Left cardiac atrium (tissue), 4 donors: ENCODE measurements at places on chromosomes 13 and 19. TPM values are rescaled to one million over a fixed set of nuclear protein-coding genes. Genes with fewer than 3 reads are reported as not detected.
A peak's percentile ranks its signal among the peaks of the same experiment; 100 is the strongest.

Gene SLC10A2
- total RNA-seq, result not detected

Gene ZNF681
- total RNA-seq, result 0.85 TPM

Gene TGFBR3L
- 9.7 TPM for total RNA-seq

Gene METTL21C
- total RNA-seq, result not detected

Gene KIR2DL4
- total RNA-seq, result not detected

Gene JOSD2
- 36.7 TPM for total RNA-seq

Gene JAK3
- total RNA-seq, result 7.0 TPM

Gene CAPN12
- 0.77 TPM for total RNA-seq

DNA sequence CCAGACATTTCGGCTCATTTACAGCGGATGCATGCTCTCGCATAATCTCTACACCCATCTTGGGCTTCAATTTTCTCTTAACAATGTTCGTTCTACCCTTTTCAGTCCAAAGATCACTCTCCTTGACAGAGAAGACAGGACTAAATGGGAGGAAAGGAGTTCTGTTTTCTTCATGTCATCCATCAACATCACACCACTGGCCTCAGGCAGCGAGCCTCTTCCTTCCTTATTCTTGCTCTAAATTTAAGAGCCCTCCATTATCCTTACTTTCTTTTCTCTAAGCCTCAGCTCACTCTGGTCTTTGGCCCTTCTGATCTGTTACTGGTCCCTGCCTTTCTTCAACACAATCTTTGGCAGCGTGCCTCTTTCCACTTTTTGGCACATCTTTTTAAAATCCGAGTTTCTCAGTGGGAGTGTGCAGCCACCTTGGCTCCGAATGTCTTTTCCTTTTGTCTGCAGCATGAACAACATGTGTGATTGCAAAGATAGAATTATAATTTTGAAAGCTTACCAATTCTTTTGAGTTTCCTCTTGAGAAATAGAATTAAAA is 98.7 kb downstream of the FAM216B start:
- no peak for DNase-seq

GRCh38 chr19:48237057-48237456 is 18.7 kb downstream of the CARD8 start:
- no peak for DNase-seq

DNA sequence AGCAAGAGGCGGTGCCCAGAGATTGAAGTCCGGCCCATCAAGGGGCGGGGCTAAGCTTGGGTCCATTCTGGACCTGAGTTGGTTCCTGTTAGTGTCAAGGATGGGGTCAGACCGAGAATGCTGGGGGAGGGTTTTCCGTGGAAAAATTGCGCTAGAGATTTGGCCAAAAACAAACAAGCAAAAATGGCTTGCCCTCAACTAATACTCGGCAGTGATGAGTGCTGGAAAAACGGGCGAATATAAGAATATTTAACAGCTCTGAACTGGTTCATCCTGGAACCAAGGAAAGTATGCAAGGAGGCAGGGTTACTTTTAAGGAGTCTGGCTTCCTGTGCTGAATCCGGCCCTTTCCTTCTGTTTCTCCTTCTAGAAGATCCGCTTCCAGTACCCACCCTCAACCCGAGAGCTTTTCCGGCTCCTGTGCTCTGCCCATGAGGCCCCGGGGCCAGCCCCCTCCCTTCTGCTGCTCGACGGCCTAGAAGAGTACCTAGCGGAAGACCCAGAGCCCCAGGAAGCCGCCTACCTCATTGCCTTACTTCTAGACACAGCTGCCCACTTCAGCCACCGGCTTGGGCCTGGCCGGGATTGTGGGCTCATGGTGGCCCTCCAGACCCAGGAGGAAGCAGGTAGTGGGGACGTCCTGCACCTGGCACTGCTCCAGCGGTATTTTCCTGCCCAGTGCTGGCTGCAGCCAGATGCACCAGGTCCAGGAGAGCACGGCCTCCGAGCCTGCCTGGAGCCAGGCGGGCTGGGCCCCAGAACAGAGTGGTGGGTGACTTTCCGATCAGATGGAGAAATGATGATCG is 880 bp downstream of the SWSAP1 start:
- DNase-seq, result peak; percentile 68

GRCh38 chr19:55158848-55159749 is 1.6 kb upstream of the TNNI3 start:
- DNase-seq, result peak; percentile 83

- no peak for DNase-seq
These were observed 1058.9 kb downstream of the UQCRFS1 start for GRCh38 chr19:28154077-28154476.

DNA sequence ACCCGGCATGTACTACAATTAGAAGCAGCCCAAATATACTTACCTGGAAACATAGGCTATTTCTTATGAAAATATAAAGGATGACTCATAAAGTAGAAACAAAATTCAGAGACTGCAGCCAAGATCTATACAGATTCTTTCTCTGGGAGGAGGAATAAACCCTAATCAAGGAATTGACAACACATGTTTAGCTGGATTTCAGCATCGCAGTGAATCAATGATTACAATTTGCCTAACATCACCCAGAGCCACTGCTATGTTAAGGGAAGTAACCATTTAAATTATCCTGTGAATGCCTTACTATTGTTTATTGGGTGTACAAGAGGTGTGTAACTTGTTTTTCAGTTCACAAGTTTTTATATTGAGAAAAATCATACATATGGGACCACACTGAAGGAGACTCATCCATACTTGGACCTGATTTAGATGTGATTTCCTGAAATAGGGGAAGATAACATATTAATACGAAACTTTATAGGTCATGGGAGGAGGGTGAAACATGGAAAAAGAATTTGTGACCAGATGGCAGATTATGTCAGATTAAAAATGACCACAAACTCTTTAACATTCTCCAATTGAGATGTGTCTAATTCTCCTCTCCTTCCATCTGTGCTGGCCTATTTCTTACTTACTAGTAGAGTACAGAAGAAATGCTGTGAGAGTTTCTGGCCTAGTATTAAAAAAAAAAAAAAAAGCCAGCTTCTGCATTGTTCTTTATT is 1168.4 kb downstream of the SLITRK1 start:
- no peak for DNase-seq

DNA sequence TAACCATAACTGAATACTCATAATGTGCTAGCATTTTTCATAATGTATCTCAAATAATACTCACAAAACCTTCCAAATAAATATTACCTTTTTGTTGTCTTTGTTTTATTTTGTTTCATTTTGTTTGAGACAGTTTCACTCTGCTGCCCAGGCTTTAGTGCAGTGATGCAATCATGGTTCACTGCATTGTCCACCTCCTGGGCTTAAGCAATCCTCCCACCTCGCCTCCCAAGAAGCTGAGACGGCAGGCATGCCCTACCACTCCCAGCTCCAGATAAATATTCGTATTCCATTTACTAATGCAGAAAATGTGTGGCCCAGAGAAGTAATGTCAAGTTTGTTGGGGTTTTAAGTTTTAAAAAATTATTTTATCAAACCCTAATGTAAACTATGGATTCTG is 739.1 kb downstream of the GPC5 start:
- no peak for DNase-seq

GRCh38 chr13:44340508-44340907 is 33.1 kb upstream of the SERP2 start:
- no peak for DNase-seq

DNA sequence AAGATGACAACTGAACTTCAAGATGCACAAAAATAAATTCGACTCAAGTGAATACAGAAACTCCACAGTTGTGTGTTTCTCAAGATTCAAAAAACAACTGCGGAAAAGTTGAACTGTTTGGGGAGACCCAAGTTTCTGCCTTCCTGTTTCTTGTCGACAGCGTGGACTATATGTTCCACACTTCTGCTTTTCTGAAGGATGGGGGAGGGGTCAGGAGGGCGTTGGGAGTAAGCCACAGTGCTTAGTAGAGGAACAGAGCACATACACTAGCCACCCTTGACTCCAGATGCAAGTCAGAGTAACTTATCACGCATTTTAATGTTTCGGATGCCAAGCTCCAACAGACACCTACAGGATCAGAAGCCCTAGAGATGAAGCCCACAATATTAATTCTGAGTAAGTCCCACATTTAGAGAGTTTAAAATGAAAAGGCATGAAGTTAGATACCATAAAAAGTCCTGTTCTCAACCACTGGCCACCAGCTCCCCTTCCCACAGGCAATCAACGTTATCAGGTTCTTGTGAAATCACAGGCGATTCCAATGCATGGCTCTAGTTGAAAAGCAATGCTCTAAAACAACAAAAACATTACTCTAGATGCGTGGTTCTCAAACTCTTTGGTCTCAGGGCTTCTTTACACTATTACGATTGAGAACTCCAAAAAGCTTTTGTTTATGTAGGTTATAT is 4.2 kb downstream of the TUBGCP3 start:
- DNase-seq, result no peak

- no peak for DNase-seq
These were observed 482 bp downstream of the ARHGAP45 start for GRCh38 chr19:1067341-1067957.

GRCh38 chr19:33376423-33376822 is 2.9 kb downstream of the CEBPG start:
- peak; percentile 92 for DNase-seq

DNA sequence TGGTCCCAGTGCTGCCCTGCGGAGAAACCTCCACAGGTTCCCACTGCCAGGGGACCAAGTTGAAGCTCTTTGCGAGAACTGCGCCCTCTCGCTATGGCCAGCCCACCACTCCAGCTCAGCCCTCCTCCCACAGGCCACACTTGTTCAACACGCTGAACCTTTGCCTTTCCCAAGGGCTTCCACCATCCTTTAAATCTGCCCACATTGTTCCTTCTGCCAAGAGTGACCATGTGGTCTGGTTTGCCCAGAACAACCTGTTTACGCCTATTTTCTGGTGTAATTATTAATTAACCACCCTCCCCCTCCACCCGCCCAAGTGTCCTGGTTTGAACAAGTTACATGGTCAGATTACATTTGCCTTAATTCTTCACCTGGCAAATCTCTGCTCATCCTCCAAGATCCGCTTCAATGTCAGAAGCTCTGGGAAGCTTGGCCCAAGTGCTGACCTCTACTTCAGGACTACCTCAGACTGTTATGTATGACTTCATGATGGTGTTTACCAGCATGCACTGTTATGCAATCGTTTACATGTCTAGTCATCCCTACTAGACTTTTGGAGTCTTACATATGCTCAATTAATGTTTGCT is 12.0 kb upstream of the USP12 start:
- no peak for DNase-seq

GRCh38 chr13:114173745-114174144 is 5.3 kb upstream of the CFAP97D2 start:
- DNase-seq, result no peak

- DNase-seq, result no peak
These were observed 12.0 kb downstream of the KMT2B start for GRCh38 chr19:35729763-35730162.

- DNase-seq, result no peak
These were observed 2.5 kb downstream of the USP12 start for GRCh38 chr13:27168906-27169657.

- no peak for DNase-seq
These were observed 549.5 kb upstream of the ARGLU1 start for GRCh38 chr13:107117327-107118012.

- no peak for DNase-seq
These were observed 1.3 kb upstream of the PCDH9 start for GRCh38 chr13:67231289-67232000.

DNA sequence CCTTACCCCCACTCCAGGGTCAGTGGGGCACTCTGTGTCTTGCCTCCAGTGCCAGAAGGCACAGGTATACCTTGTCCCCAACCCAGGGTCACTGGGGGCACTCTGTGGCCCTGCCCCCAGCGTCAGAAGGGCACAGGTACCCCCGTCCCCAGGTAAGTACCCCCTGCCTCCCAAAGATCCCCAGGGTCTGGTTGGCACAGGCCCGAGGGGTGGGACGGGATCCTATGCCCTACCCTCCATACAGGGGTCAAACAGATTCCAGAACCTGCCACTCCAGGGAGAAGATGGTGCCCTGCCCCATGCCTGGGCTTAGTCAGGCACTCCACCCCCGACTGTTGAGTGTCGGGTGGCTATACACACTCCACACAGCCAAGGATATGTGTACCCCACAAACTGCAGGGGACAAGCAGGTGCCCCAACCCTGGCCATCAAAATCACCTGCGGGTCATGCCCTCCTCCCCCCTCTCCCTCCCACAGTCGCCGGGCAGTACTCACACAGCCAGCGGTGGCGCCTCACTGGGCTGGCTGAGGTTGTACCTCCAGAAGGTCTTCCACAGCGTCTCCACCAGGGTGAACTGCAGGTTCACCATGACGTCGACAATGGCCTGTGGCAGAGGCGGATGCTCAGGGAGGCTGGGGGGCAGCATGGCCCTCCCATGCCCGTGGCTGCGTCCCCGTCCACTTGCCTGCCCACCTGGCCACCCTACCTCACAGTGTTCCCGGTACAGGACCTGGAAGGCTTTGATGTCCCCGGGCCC is 13.8 kb downstream of the DCAF15 start:
- DNase-seq, result no peak

- DNase-seq, result no peak
These were observed 33.5 kb downstream of the FAM216B start for GRCh38 chr13:42814868-42815267.

GRCh38 chr13:43061496-43062280 is 38.3 kb downstream of the DNAJC15 start:
- no peak for DNase-seq

GRCh38 chr19:9531933-9532332 is 6.5 kb downstream of the ZNF426 start:
- DNase-seq, result no peak

DNA sequence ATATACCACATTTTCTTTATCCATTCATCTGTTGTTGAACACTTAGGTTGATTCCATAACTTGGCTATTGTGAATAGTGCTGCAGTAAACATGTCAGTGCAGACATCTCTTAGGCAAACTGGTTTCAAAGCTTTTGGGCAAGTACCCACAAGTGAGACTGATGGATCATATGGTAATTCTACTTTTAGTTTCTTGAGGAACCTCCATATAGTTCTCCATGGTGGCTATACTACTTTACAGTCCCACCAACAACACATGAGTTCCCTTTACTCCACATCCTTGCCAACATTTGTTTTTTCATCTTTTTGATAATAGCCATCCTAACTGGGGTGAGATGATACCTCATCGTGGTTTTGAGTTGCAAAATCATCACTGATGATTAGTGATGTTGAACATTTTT is 8.5 kb downstream of the CYSLTR2 start:
- no peak for DNase-seq

DNA sequence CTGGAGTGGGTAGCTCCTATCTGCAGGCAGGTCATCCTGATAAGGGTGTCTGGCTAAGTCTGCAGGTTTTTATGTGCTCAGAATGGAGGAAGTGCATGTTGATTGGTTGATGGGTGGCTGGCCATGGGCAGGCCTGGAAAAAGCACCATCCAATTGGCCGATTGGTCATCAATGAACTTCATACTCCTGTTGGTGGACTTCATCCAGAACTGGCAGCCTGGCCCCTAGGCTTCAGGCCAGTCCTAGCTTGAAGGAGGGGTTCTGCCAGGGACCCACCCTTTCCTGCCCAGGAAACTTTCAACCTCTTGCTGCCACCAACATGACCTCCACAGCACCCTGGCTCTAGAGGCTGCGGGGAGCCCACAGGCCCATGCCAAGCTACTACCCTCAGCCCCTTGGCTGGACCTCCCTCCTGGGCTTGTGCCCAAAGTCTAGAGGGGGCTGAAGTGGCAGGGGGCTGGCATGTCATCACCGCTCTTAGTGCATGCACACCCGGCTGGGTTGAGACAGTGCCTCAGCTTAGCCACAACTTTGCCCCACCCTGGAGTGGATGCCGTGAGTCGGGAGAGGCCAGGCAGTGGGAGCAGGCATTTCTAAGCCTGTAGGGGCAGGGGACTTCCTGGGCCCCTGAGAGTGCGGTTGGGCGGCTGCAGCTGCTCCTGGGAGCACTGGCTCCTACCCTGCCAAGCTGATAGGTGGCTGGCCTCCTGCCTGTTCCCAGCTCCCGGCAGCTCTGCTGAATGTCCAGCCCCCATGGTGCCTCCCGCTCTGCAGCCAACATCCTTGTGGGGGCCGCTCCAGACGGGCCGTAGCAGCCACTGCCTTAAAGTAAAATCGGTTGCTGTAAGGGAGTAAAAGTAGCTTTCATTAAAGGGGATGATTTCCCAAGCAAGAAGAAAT is 13.2 kb downstream of the DNAJC15 start:
- peak; percentile 73 for DNase-seq
